ENCODE measurements at places on chromosomes 3 and 15.

GRCh38 chr3:37980462-37981347 is 9.9 kb upstream of the VILL start:
- no peak for DNase-seq

DNA sequence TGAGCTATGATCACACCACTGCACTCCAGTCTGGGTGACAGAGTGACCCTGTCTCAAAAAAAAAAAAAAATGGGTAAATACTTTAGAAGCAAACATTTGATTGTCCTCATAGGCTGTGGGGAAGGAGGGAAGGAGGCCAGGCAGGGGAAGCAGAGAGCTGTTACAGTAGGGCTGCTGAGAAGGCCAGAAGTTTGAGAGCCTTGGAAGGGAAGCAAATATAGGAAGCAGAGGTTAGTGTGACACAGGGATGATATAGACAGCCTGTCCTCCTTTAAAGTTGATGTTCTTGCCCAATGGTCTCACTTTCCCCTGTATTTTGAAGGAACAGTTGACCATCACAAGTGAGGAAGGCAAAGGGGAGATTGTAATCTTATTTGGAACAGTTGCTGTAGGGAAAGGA is 5.3 kb upstream of the ALPK3 start:
- DNase-seq: no peak

- DNase-seq: no peak
Observed at GRCh38 chr3:24100696-24101402, 155.8 kb downstream of the NR1D2 start.

DNA sequence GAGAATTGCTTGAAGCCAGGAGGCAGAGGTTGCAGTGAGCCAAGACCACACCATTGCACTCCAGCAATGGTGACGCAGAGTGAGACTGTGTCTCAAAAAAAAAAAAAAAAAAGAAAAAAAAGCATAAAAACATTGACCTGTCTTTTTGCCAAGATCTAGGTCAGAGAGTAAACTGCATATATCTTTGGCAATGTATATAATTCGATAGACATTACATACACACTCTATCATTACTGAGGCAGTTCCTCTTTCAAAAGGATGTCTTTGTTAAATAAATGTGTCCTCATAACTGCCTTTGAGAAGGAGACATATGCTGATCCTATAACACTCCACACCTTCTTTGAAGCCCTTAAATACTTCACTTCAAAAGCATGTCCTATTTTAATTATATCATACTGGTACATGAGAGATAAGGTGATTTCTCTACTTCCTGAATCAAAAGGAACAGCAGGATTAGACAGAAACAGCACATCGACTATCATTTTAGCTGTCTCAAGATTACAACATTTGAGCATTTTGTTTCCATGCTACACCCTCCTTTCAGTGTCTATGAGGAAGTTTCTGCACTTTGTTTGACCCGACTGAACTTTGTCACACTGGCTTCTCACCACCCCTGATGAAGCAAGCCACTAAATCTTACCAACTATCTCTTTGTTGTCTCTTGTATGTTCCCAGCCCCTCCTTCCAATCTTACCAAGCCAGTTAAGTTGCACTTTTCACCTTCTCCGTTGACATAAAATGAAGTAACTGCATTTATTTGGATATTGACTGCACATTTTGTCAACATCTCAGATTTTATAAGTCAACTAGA is 335.8 kb downstream of the MECOM start:
- DNase-seq: no peak

GRCh38 chr15:47003568-47003967 is 713.7 kb upstream of the SEMA6D start:
- no peak for DNase-seq

DNA sequence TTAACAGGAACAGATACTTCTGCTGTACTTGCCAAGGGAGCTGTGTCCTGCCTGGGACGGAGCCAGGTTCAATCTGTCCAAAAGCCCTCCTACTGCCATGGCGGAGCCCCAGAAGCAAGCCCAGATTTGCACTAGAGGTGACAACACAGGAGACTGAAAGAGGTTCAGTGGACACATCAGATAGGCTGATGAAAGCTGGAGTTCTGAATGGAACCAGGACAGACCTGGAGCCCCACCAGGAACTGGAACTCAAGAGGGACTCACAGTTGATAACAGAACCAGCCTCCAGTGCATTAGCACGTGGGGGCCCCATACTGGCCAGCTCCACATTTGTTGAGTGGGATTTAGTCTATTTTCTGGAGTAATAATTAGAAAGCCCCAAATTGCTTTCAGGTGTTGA is 315.5 kb downstream of the ARRDC4 start:
- no peak for DNase-seq

DNA sequence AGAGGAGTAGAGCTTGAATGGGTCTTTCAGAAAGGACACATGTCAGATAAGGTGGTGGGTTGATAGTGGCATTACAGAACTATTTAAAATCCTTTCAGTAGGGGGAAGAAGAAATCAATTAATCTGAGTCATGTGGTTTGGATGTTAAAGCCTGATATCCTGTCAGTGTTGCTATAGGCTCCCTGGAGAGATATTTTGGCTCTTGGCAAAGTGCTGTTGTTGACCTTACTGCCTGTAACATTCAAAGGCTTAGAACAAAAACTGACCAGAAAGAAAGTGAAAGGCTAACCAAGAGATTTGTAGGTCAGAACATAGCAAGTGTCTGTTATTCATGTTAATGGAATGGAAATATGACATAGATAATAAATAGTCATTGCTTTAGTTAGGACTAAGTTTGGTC is 552.9 kb downstream of the DIPK2A start:
- no peak for DNase-seq

- no peak for DNase-seq
Observed at GRCh38 chr3:196216681-196217211, 412 bp downstream of the SLC51A start.

GRCh38 chr15:48527517-48527916 is 118.0 kb downstream of the FBN1 start:
- no peak for DNase-seq

DNA sequence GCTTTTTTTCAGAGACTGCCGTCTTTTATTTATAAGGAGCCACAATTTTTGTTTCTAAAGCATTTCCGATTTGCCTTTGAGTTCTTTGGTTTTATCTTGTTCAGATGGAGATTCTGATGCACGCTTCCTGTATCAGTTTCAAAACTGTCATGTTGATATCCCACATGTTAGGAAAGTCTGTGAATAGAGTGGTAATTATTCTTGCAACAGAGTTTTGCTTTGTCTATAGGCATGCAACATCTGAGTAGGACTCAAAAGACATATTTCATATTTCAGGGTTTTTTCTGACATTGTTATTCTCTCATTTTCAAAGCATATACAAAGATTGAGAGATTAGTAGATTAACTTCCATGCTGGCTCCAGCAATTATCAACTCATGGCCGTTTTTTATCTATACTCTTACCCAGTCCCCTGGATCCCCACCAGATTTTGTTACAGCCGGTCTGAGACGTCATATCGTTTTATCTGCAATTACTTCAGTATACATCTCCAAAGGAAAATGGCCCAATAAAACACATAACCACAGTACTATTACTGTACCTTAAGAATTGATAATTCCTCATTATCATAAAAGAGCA is 22.4 kb downstream of the PAQR5 start:
- no peak for DNase-seq

DNA sequence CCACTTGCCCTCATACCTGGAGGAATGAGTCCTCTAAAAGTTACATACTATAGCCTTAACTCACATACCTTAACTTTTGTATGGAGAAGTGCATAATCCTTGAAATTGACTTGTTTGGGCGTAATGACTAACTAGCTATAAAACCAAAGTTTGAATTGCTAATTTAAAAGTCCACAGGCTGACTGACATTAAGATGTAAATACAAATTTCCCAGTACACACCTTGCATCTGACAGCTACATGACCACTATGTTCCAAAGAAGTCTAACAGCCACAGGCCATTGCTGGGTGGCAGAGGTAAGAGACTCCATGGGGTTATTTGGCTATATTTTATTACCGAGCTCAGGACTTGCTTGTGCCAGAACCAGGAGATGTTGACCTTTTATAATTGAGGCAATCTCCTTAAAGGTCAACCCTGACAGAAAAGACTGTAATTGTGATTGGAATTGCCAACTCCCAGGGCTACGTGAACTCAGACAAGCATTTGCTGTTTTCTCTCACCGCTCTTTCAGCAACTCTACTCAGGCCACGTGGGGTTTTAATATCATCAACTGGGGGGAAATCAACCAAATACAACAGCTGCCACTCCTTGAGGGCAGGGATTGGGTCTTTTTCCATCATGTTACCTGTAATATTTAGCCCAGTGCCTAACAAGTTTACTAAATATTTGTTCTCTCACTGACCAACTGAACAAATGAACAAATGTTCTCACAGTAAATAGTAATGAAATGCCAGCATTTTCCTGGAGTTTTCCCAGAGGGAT is 139.9 kb downstream of the SEMA6D start:
- no peak for DNase-seq
